ENCODE measurements at places on chromosomes 7 and 10. TPM values are rescaled to one million over a fixed set of nuclear protein-coding genes. Genes with fewer than 3 reads are reported as not detected.

Gene AZGP1
- total RNA-seq: 114 TPM

Gene PLEKHA1
- total RNA-seq: 46.2 TPM

Gene MXI1
- 59.2 TPM for total RNA-seq

- DNase-seq: no peak
Measured at GRCh38 chr10:103262229-103262628, 14.7 kb upstream of the INA start.

- DNase-seq: peak; percentile 55
Measured at GRCh38 chr10:96502561-96503282, 11.0 kb downstream of the TLL2 start.
